ENCODE measurements at places on chromosomes 12 and 14. TPM values are rescaled to one million over a fixed set of nuclear protein-coding genes. Genes with fewer than 3 reads are reported as not detected.

GPR84 gene
- total RNA-seq, result not detected

DNA sequence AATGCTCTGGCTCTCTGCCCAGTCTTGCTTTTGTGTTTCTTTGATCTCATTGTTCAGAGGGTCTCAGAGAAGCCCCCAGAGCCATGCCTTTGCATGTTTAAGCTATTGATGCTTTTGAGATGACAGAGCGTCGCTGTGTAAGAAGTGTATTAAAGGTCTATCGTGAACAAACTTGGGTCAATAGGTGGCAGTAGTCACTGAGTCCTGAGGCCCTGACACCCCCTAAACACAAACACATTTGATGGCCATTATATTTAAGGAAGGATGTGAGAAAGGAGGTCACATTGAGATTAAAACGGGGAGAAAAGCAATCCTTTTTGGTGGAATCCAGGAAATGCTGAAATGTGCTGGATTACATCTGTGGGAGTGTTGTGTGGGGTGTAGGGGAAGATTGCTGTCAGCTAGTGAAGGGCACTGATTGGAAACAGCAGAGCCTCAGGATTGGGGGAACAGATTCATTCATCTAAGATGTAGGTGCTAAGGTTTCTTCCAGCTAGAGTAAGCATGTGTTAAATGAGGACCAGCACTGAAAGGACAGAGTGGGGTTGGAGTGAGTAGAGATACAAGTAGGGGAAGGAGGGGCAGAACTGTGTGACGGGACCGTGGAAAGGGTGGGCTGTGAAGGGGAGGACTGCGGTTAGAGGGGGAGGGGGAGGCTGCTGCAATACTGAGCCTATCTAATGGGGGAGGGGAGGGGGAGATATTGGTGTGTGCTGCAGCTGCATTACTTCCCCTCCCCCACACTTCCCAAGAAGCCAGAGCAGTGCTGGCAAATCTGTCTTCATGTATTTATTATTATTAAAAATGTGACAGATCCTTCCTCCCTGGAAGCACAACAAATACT lies 12.7 kb downstream of the NGDN start:
- DNase-seq, result no peak

GAS2L3 gene
- total RNA-seq, result not detected

DNA sequence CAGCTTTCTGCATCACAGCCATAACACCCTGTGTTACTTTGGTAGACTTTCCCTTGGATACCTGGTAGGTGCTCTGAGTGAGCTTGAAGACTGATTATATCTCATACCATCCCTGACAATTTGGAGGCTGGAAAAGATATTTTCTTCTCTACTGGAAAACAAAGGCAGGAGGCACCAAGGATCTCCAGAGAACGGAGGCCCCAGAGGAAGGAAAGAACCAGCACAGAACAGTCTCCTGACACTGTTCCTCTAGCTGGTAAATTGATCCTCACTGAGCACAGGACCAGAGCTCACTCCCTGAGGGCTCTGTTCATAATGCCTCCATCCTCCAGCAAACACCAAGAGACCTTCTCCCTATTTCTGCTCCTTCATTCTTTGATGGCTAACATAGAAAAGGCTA lies at the start of gene OR11G2:
OR11G2 (plus strand) TSS at position 301 of the 400 bp plus-strand sequence. CDS start 6,542 bp downstream, outside the sequence.
- DNase-seq, result no peak

- no peak for DNase-seq
These were observed 22.7 kb upstream of the PRICKLE1 start for GRCh38 chr12:42612231-42612613.

SMCO3 gene
- total RNA-seq, result not detected

DAO gene
- total RNA-seq, result not detected

DNA sequence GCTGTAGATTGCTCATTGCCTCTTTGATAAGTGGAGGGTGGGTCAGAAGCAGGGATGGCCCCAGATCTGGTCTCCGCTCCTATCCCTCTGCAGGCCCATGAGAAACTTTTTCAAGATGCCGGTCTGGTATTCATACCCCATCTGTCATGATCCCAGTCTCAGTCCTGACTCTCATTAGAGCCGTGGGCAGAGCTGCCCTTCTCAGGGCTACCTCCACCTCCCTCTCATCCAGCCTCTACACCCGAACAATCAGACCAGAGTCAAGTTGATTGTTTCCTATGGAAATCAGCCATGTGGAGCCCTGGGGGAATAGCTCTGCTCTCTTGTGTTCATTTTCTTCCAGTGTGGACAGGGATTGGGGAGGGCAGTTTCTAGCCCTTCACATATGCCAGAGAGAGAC lies 45.8 kb downstream of the NEUROD4 start:
- DNase-seq, result no peak

PMCH gene
- not detected for total RNA-seq
